Stimulated activated CD4-positive, alpha-beta T cell treated with anti-CD3 and anti-CD28 coated beads, Interleukin-12 subunit alpha, Interleukin-12 subunit beta, amount 100 ng/mL, for 24 hours (primary cell): ENCODE measurements at places on chromosomes 6 and 20.

DNA sequence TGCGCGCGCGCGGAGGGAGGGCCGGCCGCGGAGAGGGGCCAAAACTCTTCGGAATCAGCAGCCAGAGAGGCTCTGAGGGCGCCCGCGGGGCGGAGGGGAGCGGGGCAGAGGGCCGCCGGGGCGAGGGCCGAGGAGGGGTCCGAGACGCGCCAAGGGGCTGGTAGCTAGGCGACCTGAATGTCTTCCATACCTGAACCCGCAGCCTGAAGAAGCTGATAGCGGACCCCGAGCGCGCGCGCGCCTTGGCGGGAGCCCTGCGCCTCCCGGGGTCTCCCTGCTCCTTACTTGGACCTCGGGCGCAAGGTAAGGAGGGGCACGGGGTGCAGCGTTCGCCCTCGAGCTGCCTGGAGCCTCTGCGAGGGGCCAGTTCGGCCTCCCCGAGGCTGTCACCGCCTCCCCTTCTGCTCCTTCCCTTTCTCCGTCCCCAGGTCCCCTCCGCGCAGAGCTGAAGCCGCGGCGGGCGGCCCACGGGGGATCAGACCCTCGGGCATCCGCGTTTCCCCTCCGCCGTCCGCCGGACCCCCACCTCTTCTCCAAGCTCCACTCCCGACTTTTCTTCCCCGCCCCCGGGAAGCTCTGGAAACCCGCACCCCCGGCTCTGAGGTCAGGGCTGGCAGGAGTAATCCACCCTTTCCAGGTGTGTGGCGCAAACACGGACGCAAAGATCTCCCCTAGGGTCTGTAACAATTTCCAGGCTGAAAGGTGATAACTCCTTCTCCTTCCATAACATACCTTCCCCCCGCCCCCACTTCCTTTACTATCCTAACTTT lies 13.1 kb upstream of the DEK start:
- DNase-seq, result no peak

GRCh38 chr6:3693831-3694230 lies 57.7 kb downstream of the PXDC1 start:
- DNase-seq, result no peak

DNA sequence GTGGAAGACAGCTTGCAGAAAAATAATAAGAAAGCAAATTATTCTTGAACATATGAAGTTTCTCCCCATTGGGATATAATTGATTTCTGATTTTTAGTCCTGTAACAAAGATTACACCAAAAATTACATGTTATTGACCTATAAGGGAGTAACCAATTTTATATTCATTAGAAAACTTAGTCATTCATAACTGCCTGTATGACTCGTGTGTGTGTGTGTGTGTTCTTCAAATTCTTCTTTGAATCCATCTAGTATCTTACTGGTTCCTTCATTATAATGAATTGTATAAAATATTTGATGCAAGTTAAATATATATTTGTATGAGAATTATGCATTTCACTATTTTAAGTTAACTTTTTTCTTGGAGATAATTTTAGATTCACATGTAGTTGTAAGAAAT lies 310.4 kb downstream of the HAO1 start:
- no peak for DNase-seq

GRCh38 chr6:69756907-69757306 lies 39.9 kb downstream of the LMBRD1 start:
- no peak for DNase-seq

DNA sequence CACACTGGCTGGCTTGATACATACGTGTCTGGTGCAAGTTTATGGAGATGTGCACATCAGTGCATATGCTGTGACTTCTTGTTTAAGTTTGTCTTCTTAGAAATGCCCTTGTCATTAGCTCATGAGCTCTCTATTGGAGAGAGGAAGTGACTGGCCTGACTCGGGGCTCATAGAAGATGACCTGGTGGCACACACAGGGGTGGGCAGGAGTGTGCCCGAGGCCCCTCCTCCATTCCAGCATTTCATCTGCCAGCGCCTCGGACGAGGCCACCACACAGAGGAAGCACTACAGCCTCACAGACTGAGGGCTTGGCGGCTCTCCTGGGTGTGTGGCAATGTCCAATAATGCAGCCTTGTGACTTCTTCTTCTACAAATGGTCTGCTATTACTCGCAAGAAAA lies 109.7 kb downstream of the FAM120B start:
- DNase-seq, result no peak

- no peak for DNase-seq
Observed at GRCh38 chr6:45666846-45667245, 289.1 kb upstream of the SUPT3H start.

- no peak for DNase-seq
Observed at GRCh38 chr6:52115145-52115741, 27.8 kb upstream of the PKHD1 start.

DNA sequence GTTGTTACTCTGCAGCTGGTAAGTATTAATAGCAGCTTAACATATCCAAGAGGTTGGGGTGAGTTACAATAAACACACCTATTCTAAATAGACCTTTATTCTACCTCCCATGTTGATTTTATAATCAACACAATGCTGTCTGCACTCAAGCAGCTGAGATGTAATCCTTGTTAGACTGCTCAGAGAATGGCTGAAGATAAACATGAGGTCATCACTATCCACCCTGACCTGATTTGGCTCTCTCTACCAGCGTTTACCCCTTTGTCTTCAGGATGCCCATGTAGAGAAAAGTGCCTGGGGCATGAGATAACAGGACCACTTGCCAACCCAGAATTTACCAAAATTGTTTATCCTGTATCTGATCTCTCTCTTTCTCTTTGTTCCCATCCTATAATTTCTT lies 220.7 kb upstream of the DEFB112 start:
- DNase-seq, result no peak

DNA sequence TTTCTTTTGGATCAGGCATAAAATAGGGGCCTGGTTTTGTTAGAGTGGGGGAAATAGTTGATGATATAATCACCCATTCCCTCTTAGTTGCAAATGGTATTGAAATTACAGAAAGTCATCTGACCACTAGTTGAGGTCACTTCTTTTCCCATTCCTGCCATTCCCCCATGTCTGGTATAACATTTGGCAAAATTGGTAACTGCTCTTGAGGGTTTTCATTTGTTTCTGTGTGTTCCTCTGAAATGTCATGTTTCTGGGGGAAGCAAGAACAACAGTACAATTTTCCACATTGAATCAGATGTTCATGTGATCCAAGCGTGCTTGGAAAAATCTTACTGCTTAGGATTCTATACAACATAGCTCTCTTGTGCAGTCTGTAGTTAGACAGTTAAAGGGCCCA lies 7.3 kb downstream of the AIG1 start:
- no peak for DNase-seq
